ENCODE measurements at places on chromosomes 11 and 22. TPM values are rescaled to one million over a fixed set of nuclear protein-coding genes. Genes with fewer than 3 reads are reported as not detected.
A peak's percentile ranks its signal among the peaks of the same experiment; 100 is the strongest.

The LMO1 gene
- not detected for total RNA-seq

DNA sequence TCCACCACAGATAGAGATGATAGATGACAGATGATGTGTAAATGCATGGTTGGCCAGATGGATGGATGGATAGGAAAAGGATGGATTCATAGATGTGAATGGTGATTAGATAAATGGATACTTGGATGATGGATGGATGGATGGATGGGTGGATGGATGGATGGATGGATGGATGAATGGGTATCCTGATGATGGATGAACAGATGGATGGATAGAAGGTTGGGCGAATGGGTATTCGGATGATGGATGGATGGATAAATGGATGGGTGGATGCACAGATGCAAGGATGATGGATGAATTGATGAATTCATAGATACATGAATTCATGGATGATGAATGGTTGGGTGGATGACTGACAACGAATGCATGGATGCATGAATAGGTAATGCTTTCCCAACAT, 56.1 kb downstream of the CHST1 start:
- no peaks in the 10 kb centered on the region for H3K36me3 ChIP-seq
- peaks cover 53% of the 10 kb centered on the region for H3K27me3 ChIP-seq
- H3K27ac ChIP-seq = no peak overlapping the region
- no peak overlapping the region for H3K4me3 ChIP-seq
- no peak for DNase-seq
- H3K4me1 ChIP-seq = no peaks in the 10 kb centered on the region

- H3K27ac ChIP-seq = peak overlapping the region; percentile 49
- H3K4me3 ChIP-seq = peak overlapping the region; percentile 83
- H3K36me3 ChIP-seq = no peaks in the 10 kb centered on the region
- no peaks in the 10 kb centered on the region for H3K27me3 ChIP-seq
These were observed 2.3 kb downstream of the GATD1 start for GRCh38 chr11:774873-775592.

DNA sequence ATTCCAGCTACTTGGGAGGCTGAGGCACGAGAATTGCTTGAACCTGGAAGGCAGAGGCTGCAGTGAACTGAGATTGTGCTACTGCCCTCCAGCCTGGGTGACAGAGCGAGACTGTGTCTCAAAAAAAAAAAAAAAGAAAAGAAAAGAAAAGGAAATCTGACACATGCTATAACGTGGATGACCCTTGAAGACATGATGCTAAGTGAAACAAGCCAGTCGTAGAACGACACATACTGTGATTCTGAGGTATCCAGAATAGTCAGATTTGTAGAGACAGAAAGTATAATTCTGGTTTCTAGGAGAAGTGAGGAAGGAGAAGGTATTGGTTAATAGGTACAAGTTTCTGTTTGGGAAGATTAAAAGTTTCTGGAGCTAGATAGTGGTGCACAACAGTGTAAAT, 6.7 kb upstream of the APOA5 start:
- H3K4me3 ChIP-seq = no peak overlapping the region
- H3K27me3 ChIP-seq = peaks cover 14% of the 10 kb centered on the region
- no peaks in the 10 kb centered on the region for H3K36me3 ChIP-seq
- DNase-seq = no peak

DNA sequence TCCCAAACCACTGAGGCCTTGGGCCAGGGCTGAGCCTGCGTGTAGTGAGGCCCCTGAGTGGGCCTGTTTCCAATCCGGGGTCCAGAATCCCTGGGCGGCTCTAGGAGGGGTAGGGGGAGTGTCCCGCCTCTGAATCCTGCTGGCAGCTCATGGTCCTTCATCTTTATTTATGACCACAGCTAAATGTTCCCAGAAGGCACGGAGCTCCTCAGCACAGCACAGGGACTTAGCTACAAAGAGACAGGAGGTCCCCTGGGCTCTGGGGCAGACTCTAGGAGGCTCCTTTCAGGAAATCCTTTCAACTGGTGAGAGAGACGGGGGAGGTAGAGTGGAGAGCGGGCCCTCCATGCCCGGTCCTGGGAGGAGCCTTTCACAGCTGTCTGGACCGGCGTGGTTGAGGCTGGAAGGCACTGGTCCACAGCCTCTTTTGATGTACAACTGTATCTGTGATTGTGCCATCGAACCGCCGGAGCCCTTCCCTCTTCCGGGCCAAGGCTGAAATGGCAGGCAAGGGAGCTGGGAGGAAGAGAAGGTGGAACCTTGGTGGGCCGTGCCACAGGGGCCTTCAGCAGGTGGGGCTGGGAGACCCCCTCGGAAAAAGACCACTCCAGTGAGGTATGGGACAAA, 46.8 kb downstream of the SCUBE1 start:
- H3K4me1 ChIP-seq = peaks cover 28% of the 10 kb centered on the region
- H3K36me3 ChIP-seq = no peaks in the 10 kb centered on the region
- no peak overlapping the region for H3K4me3 ChIP-seq
- DNase-seq = no peak

GRCh38 chr22:34847072-34847471, 218.9 kb upstream of the ISX start:
- H3K4me3 ChIP-seq = no peak overlapping the region
- no peaks in the 10 kb centered on the region for H3K36me3 ChIP-seq
- no peak for DNase-seq
- H3K4me1 ChIP-seq = peaks cover 51% of the 10 kb centered on the region

Measured in chondrocyte (in vitro differentiated cells).